ENCODE measurements at places on chromosomes 2 and 18.

DNA sequence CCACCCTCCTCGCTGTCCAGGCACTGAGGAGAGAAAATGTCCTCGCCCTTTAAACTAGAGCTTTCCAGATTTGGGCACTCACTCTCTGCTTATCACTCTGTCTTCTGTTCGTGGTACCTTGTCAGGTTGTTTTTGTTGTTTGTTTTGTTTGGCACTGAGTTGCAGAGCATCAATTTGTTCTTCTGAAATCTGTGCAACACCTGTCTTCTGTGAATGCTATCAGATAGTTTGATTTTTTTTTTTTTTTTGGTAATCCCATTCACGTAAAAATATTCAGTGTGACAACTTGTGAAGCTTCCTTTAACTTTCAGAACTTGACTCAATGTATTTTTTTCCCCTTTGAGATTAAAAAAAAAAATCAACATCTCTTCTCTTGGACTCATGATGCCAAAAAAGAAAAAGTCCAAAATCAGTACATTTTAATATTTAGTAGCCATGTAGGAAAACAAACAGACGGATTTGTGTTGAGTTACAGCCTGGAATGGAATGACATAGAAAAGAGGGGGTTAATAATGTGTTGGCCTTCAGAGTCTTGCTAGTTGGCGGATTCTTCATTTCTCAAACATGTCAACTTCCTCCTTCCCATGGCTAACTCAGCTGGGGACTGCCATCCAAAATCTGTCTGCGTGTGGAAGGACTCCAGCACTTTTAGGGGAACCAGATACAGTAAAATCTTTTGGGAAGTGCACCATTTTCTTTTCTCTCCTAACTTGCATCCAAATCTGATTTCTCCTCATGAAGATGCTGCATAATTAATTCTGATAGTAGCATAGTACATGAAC is 1.6 kb downstream of the TMEM178A start:
- no peak for DNase-seq

GRCh38 chr2:223887127-223887526 is 49.7 kb upstream of the AP1S3 start:
- no peak for DNase-seq

DNA sequence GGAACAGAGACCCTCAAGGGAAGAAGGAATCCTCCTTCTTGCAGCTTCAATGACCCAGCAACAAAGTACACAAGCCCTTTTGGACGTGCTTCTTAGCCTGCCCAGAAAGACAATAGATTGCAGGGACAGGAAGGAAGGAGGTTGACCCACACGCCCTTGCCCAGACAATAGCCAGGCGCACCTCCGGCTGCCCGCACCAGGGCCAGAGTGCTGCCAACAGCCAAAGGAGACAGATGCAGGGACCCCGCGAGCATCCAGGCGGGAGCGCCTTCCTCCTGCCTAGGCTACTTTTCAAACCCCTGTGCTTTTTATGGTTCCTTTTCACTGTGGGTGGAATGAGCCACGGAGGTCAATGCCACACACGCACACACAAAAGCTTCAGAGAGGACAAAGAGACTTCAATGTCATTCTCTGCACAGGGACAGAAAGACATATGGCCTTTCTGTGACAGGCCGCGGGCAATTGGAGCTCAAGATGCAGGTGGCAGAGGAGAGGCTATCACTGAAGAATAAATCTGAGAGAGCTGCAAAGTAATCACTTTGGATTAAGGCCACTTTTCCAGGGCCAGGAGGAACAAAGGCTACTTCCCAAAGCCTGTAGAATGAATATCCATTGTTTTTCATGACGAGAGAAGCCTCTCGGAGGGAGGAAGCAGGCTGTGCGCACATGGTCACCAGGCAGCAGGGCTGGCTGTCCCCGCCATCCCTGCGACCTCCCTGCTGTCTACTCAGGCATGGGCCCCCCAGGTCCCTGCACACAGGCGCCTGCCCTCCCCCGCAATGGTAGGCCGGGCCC is 300.6 kb downstream of the EIPR1 start:
- DNase-seq, result no peak

GRCh38 chr2:178114462-178114861 is 2.2 kb downstream of the RBM45 start:
- no peak for DNase-seq

- no peak for DNase-seq
These were observed 1.4 kb downstream of the PSME4 start for GRCh38 chr2:53969285-53969967.

GRCh38 chr2:54763636-54764291 is 40.3 kb downstream of the EML6 start:
- DNase-seq, result no peak

DNA sequence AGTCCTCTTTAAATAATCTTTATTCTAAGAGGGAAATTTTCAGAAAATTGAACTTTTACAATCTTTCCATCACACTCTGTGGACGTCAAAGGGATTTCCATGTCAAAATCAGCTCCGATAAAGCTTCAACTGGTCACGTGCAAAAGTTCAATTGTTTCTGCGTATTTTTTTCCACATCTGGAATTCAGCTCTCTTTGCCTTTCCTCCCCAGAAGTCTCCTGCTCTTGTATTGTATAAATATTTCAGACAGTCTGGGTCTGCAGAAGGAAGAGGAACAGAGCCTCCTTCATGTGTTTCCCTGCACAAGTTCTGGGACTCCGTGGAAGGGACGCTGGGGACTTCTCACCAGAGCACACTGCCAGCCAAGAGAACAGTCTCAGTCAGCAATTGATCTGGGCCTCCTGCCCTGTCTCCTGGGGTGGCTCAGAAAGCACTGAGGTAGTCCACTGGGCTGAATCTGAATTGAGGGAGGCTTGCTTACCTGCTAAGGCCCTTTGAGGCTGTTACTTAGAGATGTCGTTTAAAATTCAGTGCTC is 251.5 kb downstream of the TFCP2L1 start:
- no peak for DNase-seq

GRCh38 chr2:41321351-41321750 is 726.5 kb upstream of the PKDCC start:
- no peak for DNase-seq

DNA sequence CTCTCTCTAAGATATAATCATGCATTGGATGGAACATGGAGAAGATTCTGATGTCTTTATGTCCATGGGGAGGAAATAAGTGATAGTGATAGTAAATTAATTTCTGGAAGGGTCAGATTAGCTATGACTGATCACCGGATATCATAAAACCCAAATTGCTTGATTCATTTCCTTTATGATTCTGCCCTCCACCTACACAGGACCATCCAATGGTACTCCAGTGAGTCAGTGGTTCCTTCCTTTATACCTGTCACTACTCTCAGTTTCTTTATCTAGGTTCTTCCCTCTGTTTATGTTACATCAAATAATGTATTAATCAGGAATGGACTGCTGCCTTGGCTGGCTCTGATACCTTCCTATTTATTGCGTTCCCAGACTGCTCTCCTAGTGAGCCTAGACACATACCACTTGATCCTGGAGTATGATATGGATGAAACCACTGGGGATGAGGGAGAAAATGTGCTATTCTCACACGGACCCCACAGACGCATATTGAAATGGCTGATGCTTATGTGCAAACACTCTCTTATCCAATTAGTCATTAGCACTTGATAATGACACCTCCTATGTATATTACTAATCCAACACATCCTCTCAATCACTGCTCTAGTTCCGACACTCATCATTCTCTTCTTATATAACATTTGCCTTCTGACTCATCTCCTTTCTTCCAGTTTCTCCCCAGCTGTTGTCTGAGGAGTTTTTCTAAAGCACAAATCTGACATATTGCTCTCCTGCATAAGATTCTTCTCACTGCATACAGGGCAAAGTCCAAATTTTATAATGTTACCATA is 315.6 kb downstream of the INSIG2 start:
- no peak for DNase-seq

DNA sequence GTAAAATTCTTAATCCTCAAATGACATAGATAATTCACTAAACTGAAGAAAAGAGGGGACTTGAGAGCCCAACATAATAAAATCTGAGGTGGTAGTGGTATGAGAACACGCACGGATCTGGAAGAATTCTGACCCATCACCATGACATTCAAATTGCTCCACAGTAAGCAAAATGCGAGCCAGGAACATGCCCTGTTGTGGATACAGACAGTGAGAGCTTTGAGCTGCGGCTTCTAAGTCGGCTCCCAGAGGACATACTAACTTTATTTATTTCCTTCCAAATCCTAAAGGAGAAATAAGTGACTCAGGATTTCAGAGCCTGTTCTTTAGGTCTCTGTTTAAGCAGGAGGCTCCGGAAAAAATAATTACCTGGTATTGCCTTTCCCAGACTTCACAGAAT is 143.4 kb upstream of the SMAD7 start:
- no peak for DNase-seq

GRCh38 chr2:234130777-234131181 is 80.3 kb downstream of the SPP2 start:
- DNase-seq, result no peak

DNA sequence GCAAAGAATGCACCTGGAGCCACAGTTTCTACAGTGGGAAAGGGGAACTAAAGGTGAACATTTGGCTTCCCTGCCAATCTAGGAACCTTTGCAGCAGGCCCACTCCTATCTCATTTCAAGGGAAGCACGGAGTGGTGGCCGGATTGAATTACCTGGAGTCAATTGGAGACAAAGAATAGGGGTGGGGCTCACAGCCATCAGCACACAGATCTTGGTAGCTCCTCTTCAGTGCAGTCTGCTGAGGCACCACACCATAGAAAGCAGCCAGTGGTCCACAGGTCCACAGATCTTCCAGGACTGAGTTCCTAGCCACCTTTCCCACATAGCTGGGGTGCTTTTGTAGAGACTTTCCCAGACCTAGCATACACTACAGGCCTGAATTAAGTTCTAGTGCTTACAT is 43.5 kb upstream of the NXPH2 start:
- DNase-seq, result no peak

DNA sequence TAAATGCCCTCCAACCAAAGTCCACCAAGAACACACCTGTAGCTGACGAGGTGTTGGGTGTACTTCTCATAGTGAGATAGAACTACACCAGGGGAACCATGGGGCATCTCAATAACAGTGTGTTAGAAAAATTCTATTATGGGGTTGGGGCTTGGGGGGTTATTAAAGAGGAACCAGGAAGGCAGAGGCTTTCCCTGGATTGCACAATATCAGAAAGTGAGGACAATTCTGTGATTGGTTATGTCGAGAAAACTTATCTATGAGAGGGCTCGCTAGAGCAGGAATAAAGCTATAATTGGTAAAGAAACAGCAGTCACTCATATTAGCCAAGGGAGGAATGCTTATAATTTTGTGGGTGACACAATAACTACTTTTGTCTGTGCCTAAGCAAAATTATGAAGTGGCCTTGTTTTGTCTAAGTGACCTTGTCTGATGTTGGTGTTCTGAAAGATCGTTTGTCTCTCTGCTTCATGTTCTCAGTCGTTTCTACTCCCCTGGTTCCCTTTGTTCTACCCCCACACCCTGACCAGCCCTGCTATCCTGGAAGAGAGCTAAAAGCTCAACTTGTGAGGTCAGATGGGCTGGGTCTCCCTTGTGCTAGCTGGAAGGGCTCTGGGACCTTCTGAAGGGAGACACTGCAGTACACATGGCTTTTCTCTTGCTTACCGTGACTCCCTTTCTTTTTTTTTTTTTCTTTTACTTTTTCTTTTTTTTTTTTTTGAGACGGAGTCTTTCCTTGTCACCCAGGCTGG is 21.6 kb upstream of the INO80C start:
- peak; percentile 10 for DNase-seq

- no peak for DNase-seq
These were observed 177.7 kb downstream of the SRBD1 start for GRCh38 chr2:45433363-45433762.

DNA sequence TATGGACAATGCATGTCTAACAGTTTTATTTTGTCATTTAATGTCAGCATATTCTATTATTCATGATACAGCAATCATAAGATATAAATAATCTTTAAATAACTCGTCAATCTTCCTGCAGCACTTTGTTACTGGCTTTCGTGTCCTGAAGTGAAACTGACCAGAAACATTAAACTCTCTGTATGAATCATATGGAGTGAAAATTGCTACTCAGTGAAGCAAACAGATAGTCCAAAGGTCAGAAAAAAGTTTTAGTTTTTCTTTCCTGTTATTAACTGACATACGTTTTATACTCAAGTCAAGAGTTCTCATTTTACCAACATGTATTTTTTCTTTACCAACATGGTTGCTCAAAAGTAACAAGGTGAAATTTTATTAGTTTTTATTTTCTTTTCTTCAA is 106.8 kb upstream of the GALNT5 start:
- DNase-seq, result no peak

DNA sequence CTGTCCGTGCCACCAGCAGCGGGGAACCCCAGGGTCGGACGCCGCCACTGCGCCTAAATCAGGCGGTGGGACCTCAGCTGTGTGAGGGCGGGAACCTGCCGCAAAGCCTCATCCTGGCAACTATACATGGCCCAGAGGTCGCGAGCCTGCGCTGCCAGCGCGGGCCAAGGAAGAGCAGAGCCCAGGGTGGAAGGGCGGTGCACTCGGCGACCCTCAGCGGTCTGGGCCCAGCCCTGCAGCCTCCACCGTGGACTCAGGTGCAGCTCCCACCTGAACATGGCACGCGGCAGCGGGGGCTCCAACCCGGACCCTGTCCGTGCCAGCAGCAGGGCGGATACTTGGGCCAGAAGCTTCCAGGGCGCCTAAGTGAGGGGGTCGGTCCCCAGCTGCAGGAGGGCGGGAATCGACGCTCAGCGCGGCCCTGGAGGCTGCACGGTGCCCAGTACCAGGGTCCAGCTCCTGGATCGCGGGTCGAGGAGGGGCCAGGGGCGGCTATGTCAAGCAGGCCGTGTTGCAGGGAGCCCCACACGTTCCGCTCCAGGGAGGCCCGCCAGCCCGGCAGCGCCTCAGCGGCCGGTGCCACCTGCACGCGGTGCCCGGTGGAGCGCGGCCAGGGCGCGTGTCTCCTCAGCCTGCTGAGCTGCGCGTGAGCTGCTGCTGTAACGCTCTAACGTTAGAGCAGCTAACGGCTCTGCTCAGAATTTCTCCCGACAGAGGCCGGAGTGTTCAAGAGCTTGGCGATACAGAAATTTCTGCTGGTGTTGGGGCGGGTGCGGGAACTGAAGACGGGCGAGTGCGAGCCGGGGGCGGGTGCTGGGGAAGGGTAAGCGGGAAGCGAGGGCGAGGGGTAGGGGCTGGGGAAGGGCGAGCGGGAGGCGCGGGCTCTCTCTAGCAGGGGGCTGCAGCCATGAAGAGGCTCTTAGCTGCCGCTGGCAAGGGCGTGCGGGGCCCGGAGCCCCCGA is at the start of gene ANKRD30B:
Gene ANKRD30B, plus strand, starts transcription at position 660 of the 962 bp plus-strand sequence. Its CDS starts 248 bp downstream, at position 908.
- no peak for DNase-seq

DNA sequence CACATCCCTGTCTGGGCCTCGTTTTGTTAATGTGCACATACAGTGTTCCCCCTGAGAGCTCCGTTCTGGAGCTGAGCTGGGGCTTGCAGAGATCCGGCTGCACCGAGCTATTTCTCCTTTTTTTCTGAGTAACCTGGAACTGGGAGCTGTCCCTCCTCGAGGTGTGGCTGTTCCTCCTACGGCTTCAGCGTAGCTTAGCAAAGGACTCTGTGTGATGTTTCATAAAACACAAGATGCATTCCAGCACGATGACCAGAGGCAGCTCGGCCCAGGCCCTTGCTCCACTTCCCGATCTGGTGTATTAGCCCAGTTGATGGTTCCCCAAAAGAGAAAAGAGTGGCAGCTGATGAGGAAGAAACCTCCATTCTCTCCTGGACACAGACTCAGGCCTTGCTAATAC is 103.0 kb downstream of the FAM210A start:
- DNase-seq, result no peak

GRCh38 chr2:152376968-152377367 is 42.0 kb downstream of the FMNL2 start:
- no peak for DNase-seq

GRCh38 chr2:72579591-72580180 is 246.1 kb downstream of the EXOC6B start:
- DNase-seq, result no peak
